ENCODE measurements at places on chromosomes 2 and 18. TPM values are rescaled to one million over a fixed set of nuclear protein-coding genes. Genes with fewer than 3 reads are reported as not detected.
A peak's percentile ranks its signal among the peaks of the same experiment; 100 is the strongest.

DNA sequence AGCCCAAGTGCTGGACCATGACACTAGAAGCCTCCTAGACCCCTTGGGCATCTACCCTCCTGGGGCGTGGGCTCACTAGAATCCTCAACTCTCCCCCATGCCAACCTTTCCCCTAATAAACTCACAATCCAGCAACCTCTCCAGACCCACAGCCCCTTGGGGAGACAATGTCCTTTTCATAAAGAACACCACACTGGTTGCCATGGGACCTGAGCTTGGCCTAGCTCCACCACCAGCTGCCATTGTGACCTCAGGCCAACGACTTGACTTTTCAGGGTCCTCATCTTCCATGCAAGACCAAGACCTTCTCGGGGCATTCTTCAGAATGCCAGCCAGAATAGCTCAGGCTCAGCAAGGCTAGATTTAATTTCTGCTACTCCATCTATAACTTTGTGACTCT lies 128.1 kb upstream of the NPAS2 start:
- DNase-seq: no peak

DNA sequence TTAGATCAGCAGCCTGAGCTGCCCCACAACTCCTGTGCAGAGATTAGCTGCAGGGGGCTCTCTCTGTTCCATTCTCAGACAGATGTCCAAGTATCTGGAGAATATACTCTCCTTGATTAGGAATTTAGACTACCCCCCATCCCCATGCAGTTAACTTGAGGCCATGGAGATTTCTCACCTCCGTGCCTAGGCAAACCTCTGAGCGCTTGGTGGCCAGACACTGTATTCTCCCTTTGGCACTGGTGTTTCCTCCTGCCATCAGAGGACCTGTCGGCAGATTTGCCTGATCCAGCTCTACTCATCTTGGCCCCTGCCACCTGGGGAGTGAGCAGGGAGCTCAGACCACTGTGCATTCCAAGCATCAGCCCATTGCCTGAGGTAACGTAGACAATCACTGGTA lies 48.3 kb downstream of the ZNF804A start:
- no peak for DNase-seq

DNA sequence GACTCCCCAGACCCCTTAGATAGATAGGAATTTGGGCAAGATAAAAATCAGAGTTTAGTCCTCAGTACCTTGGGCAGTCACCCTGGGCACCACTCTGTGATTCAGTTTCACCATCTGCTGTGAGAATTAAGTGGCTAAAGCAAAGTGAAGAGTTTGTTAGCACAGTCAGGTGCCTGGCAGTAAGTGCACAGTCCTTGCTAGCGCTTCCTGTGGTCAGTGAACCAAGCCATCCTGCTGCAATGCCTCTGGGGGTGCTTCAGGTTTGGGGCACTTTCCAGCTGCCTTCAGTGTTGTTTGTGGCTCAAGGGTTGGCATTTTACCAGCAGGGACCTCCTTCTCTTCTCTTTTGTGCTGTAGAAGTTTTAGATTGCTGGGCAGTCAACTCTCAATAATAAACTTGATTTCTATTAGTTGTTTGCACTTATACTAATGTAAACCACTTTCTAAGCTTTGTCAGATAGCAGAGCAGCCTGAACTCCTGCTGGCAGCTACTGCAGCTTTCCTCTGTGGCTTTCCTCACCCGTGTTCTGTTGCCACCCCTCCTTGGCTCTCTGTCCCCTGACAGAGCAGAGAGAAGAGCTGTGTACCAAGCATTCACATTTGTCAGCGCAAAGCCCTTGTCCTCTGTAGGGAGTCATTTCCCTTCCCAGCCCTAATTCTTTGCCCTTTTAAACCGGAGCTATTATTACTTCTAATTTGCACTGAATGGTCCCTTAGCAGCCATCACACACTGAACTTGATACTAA lies 48.4 kb upstream of the RMP24 start:
- no peak for DNase-seq

GRCh38 chr2:181627545-181627944 lies 29.4 kb downstream of the CERKL start:
- DNase-seq: no peak

The UGT1A10 gene
- not detected for total RNA-seq

DNA sequence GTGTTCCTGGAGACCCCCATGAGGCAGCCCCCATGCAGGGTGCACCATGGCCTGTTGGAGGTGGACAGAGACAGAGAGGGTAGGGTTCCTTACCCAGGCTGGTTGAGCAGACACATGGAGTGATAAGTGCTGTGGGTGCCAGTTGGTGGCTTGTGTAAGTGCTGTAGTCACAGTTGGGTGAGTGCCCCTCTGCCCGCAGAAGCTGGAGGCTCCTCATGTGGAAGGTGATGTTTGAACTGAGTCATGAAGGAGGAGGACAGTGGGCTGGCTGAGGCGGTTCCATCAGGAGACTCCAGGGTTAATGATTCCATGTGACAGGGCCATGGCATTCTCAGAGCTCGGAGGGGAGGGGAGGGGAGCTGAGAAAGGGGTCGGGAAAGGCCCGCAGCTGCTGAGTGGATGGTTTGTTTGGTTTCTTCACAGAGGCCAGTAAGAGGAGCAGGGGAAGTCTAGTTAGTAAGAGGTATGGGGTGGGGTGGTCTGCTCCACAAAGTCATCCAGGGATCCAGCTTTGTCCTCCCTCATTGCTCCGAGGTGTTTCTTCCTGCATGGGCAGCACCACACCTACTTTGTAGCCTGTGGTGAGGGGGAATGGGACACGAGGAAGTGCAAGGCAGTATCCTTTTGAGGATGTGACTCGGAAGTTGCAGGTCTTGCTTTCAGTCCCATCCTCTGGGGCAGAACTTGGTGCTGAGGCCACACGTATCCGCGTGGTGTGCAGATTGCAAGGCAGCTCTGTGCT lies 13.6 kb downstream of the IMPA2 start:
- DNase-seq: peak; percentile 82

GRCh38 chr2:171217330-171217729 lies 56.6 kb upstream of the TLK1 start:
- no peak for DNase-seq

The TIA1 gene
- 137 TPM for total RNA-seq

Data from hepatocyte (in vitro differentiated cells).